Stimulated activated CD4-positive, alpha-beta T cell treated with anti-CD3 and anti-CD28 coated beads, Interleukin-12 subunit alpha, Interleukin-12 subunit beta, amount 100 ng/mL, for 48 hours (primary cell): ENCODE measurements at places on chromosomes 11 and 22.

DNA sequence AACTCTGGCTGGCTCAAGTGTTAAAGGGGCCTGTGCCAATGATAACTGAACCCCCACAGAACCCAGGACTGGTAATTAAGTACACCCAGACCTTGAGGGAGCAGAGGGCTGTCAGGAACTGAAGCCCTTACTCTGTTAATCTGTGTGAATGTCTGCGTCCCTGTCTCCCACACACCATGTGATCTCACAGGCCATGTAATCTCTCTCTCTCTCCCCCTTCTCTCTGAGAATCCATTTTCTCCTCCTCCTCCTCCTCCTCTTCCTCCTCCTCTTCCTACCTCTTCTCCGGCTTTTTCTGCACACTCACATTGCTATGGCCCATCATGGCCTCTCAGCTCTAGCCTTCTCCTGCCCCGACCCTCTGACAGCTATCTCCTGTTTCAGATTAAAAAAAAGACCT, 14.6 kb upstream of the IRAG1 start:
- DNase-seq: no peak

DNA sequence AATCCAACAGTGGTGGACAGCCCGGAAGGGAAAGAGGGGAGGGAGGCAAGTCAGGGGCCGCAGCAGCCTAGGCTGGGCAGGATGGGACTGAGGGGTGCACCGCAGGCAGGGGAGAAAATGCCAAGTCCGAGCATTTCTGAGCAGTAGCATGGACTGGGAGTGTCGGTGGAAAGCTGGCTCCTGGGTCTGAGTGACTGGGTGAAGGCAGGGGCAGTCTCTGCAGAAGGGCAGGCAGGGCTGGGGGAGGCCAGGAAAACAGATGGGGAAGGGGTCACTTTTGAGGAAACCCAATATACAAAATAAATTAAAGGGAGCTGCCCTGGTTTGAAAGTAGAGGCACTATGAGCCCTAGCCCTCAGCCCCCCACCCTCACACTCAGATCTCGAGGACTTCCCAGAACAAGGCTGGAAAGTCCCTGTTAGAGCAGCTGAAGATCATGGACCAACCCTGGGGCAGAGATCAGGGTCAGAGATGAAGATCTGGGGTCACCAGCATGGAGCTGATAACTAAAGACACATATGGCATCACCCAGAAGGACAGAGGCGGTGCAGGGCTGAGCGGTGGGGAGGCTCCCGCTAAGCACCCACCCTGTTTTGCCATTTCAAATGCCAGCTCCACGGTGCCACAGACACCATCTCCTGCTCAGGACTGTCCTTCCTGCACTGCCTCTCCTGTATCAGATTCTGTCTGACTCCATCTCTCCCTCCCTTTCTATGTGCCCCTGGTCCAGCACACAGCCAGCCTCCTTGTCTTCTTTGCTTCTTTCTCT, 32.4 kb upstream of the ETS1 start:
- DNase-seq: no peak

DNA sequence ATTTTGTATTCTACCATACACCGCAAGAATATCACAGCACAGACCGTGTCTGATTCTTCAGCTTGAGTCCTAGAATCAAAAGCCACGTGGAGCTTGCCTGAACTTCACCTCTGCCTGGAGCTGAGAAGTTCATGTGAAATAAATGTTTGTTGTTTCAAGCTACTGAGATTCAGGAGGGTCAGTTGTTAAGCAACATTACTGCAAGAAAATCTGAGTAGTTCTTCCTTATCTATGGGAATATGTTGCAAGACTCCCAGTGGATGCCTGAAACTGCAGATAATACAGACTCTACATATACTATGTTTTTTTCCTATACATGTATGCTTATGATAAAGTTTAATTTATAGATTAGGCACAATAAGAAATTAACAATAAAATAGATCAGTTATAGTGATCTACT, 995.3 kb downstream of the TBC1D22A start:
- DNase-seq: no peak

DNA sequence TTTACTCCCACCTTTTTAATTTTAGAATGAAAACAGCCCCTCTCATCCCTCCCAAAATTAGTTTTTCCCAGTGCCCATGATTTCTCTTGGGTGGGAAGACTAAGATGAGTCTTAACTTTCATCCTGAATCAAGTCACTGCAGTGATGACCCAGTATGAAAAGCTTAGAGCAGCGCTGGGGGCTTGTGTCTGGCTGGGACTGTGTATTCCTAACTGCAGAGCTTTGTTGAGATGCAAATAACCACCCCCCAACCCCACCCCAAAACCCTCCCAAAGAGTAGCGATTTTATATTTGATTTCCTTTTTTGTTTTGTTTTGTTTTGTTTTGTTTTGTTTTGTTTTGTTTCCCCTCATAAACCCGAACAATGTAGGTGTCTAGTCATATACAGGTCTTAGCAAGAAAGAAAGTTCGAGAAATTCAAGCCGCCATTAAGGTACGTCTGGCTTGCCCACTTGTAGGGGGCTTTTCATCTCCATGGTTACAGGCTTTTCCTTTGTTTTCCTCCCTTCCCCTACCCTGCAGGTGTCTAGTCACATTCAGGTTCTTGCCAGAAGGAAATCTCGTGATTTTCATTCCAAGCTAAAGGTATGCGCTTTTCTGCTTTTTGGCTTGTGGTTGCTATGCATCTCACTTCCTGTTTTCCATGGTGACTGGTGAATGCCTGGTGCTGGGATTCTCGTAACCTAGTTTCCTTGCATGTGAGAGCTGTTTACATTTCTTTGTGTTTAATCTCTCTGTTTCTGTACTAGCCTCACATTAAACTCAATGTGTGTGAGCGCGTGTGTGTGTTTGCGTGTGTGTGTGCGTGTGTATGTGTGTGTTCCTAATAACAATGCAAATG, 144.6 kb upstream of the RASSF10 start:
- no peak for DNase-seq

DNA sequence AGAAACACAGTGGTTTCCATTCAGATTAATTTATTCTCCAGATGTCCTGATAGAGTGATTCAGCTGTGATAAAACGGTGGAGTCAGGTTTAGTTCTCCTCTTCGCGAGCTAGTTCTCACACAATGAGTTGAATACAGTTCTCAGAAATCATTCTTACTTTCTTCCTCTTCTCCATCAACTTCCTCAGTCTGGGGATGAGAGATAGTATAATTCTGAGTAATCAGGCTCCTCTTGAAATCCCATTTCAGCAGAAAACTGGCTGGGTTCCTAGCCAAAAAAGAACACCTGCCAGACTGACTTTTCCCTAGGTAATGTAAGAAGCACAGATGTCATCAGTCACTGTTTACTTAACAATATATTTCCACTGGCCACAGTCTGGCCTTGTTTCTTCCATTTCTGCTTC, 76.7 kb downstream of the SVIP start:
- DNase-seq: no peak
